Spinal cord (tissue), 10 donors: ENCODE measurements at places on chromosomes 5 and 9.
A peak's percentile ranks its signal among the peaks of the same experiment; 100 is the strongest.

DNA sequence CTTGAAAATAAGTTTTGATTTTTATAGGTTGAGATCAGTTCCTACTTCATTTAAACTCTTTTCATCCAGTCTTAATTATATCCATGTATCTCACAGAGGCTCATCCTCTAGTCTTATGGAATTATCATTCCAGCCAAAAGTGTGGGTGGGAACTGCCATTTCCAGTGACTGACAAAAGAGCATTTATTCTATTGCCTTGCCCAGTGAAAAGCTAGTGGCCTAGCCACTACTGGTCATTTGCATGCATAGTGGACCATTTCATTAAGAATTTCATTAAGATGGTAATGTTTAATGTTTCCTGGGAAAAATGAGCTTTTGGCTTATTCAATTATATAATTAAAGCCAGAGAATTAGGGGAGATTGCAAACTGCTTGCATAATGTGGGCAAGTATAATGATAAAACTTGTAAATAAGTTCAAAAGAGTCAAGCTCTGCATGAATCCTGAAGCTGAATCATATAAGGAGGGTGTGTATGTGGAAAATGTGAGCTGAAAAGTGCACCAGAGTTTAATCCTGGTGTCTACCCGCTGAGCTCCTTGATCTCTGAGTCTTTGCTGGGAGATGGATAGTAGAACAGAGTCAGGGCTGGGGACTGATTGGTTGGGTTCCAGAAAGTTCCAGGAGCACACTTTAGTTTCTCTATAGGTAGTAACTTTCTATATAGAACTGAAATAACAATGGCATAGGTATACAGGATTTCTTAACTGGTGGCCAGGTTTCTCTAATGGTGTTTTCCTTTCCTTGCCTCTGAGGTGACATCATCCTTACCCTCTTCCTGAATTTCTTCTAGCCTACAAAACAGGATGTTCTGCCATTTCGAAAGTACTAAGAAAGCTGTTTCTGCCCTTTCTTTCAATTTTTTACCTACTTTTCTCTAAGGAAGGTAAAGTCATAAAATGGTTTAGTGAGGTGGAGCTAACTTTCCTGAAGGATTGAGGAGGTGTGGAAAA is 78.5 kb downstream of the KIF4B start:
- DNase-seq = no peak

GRCh38 chr9:1522219-1522767 is 472.1 kb downstream of the DMRT2 start:
- DNase-seq = no peak

- DNase-seq = no peak
Observed at GRCh38 chr5:174008922-174009321, 20.0 kb downstream of the C5orf47 start.

GRCh38 chr5:128084228-128085167 is 932 bp downstream of the SLC12A2 start:
- no peak for DNase-seq

GRCh38 chr5:57207681-57208080 is 33.8 kb downstream of the GPBP1 start:
- DNase-seq = no peak

DNA sequence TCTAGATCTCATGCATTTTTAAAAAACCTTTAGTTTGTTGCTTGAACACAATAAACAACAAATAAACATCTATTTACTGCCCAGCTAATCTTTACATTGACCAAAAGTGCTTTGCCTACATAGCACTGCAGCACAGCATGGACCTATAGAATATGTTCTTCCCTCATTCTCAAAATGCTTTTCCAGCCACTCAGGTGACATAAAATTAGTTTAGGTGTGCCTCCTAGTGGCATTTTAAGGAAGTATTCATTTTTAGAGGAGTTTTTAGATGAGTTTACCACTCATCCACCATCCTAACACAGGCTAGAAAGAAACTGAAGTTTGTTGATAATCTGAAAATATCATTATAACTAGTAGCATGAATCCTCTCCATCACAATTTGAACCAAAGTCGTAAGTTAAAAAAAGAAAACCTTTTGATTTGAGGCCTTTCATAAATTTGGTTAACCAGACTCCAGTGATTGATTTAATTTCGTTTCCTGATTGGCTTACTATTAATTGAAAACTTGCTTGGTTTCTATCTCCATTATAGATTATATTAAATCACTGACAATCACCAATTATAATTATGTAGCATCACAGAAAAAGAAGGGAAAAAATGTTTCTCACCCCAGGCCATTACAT is 12.6 kb downstream of the PLGRKT start:
- DNase-seq = no peak

DNA sequence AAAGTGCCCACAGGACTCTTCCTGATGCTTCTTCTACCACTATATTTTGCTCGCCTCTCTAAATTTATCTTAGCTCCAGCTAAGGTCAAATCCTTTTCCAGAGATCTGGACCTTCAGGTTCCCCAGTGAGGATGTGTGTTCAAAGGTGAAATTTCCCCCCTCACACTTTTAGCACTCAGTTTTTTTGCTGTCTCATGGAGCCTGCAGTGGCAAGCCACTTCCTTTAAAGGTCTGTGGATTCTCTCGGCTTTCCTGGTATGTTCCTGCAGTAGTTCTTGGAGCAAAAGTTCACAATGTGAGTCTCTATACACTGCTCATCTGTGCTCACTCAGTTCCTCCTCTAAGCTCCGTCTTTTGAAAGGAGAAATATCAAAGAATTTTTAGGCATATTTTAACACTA is 181.4 kb downstream of the LURAP1L start:
- no peak for DNase-seq

DNA sequence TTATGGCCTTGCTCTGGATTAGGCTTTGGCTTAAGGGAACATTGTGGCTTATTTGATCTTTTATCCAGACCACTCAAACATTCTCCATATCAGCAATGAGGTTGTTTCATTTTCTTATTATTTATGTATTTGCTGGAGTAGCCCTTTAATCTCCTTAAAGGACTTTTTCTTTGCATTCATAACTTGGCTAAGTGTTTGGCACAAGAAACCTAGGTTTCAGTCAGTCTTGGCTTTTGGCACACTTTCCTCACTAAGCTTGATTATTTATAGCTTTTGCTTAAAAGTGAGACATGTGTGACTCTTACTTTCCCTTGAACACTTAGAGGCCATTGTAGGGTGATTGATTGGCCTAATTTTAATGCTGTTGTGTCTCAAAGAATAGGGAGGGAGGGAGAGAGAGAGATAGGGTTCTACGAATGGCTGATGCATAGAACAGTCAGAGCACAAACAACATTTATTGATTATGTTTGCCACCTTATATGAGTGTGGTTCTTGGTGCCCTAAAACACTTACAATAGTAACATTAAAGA is 2265.3 kb upstream of the C9orf72 start:
- peak; percentile 22 for DNase-seq
